ENCODE measurements at places on chromosomes 7 and 10. TPM values are rescaled to one million over a fixed set of nuclear protein-coding genes. Genes with fewer than 3 reads are reported as not detected.

GRCh38 chr10:96130326-96130995, 364 bp downstream of the ZNF518A start:
- peak overlapping the region; percentile 97 for H3K27ac ChIP-seq
- peaks cover 10% of the 10 kb centered on the region for H3K36me3 ChIP-seq
- peaks cover 5% of the 10 kb centered on the region for H3K27me3 ChIP-seq
- H3K4me1 ChIP-seq = peaks cover 4% of the 10 kb centered on the region
- peak overlapping the region; percentile 59 for H3K4me3 ChIP-seq

DNA sequence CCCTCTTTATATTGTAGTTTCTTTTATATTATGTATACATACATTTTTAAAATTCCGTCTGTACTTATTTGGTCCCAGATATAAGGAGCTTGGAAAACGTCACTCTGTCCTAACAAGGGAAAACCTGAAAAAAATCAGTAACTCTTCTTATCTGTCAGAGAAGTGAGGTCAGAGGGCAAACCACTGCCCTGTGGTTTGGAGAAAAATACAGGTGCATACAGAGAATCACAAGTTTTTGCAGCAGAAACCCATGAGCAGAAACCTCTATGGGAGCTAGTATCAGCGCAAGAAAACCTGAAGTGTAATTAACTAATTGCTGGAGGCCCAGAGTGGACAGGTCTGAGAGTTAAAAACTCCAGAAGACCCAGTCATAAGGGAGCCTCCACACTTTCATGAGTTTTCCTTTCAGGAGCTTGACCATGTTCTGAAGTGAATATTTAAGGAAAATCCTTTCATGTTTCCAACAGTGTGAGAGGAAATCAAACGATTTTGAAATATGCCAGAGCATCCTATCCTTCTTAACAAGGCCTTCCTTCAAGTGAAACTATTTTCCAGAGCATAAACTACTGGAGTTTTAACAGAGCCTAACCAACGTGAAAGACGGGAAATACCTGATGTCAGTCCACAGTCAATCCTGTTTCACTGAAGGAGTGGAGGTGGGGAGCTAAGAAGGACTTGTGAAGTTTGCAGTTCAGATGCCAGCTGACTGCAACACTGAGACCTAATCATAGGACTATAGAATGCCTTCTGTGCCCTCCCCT, 290.8 kb upstream of the BMPER start:
- no peaks in the 10 kb centered on the region for H3K4me1 ChIP-seq
- no peaks in the 10 kb centered on the region for H3K27me3 ChIP-seq
- no peak for DNase-seq
- H3K4me3 ChIP-seq = no peak overlapping the region

The NUTM2B gene
- 0.75 TPM for total RNA-seq

DNA sequence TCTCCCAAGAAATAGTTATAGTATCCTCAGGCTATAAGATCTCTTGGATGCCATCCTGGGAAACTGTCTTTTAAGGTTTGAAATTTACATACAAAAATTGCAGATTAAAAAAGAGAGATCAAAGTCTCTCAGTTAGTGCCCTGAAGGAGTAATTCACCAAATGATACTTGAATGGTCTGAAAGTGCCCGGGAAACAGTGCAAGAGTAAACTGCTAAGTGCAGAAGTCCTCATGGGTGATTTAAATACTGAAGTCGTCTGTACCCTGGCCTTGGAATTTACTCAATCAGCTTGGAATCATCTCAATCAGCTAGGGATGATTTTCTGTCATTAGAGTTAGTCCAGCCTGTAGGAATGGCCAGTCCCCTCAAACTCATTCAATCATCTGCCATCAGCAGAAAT, 155.3 kb downstream of the GLI3 start:
- peaks cover 5% of the 10 kb centered on the region for H3K4me1 ChIP-seq
- no peaks in the 10 kb centered on the region for H3K27me3 ChIP-seq
- DNase-seq = no peak

GRCh38 chr10:12589291-12589690, 239.9 kb downstream of the CAMK1D start:
- peaks cover 15% of the 10 kb centered on the region for H3K4me1 ChIP-seq
- H3K4me3 ChIP-seq = no peak overlapping the region
- H3K36me3 ChIP-seq = no peaks in the 10 kb centered on the region
- no peak overlapping the region for H3K27ac ChIP-seq

GRCh38 chr10:131211146-131211545, 100.4 kb downstream of the TCERG1L start:
- no peaks in the 10 kb centered on the region for H3K36me3 ChIP-seq
- H3K27ac ChIP-seq = no peak overlapping the region
- DNase-seq = no peak
- no peaks in the 10 kb centered on the region for H3K4me1 ChIP-seq
- peaks cover 5% of the 10 kb centered on the region for H3K27me3 ChIP-seq

The PCBD1 gene
- 66.5 TPM for total RNA-seq

DNA sequence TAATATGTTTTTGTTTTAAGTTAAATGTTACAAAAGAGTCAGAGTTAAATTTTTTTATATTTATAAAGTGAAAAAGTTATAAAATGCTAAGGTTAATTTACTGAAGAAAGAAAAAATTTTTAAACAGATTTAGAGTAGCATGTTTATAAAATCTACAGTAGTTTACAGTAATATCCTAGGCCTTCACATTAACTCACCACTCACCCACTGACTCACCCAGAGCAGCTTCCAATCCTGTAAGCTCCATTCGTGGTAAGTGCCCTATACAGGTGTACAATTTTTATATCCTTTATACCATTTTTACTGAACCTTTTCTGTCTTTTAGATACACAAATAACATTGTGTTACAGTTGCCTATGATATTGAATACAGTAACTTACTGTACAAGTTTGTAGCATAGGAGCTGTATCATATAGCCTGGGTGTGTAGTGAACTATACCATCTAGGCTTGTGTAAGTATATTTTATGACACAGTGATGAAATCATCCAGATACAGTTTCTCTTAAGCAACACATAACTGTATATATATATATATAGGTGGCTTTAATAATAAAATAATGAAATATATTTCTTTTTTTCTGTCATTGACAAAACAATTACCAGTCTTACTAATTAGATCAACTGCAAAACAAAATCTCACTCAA, 79.6 kb downstream of the PTEN start:
- H3K4me1 ChIP-seq = no peaks in the 10 kb centered on the region
- H3K27ac ChIP-seq = no peak overlapping the region
- no peaks in the 10 kb centered on the region for H3K27me3 ChIP-seq

DNA sequence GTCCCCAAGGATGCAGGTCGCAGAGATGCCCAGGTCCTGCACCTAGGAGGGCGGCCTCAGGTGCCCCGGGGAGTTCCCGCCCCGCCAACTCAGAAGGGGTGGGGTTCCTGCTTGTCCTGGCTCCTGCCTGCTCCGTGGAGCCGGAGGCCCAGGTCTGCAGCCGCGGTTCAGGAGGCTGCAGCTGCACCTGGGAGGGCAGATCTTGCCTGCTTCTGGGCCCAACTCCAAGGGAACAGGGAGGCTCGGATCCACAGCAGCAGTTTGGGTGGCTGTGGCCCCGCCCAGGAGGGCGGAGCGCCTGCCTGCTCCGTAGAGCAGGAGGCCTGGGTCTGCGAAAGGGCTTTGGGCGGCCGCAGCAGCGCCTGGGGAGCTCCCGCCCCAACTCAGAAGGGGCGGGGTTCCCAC, 108.2 kb upstream of the EGR2 start:
- no peaks in the 10 kb centered on the region for H3K27me3 ChIP-seq
- H3K36me3 ChIP-seq = no peaks in the 10 kb centered on the region
- no peak overlapping the region for H3K27ac ChIP-seq
- no peak overlapping the region for H3K4me3 ChIP-seq

The MYH16 gene
- total RNA-seq = not detected

- H3K27me3 ChIP-seq = no peaks in the 10 kb centered on the region
- no peak overlapping the region for H3K27ac ChIP-seq
- H3K36me3 ChIP-seq = peaks cover 65% of the 10 kb centered on the region
- H3K4me1 ChIP-seq = peaks cover 16% of the 10 kb centered on the region
Observed at GRCh38 chr7:76330261-76330660, 27.8 kb downstream of the HSPB1 start.

- peaks cover 12% of the 10 kb centered on the region for H3K36me3 ChIP-seq
- H3K27ac ChIP-seq = no peak overlapping the region
- no peaks in the 10 kb centered on the region for H3K27me3 ChIP-seq
- no peak for DNase-seq
- peaks cover 42% of the 10 kb centered on the region for H3K4me1 ChIP-seq
Observed at GRCh38 chr7:608954-609353, 89.3 kb upstream of the PDGFA start.

The ELAPOR2 gene
- total RNA-seq = 7.1 TPM

The PLEKHS1 gene
- total RNA-seq = 0.04 TPM

The SFRP4 gene
- total RNA-seq = 55.4 TPM

The PON1 gene
- 0.31 TPM for total RNA-seq

GRCh38 chr7:159115601-159116501, 28.8 kb downstream of the VIPR2 start:
- no peak for DNase-seq
- no peak overlapping the region for H3K27ac ChIP-seq
- H3K36me3 ChIP-seq = no peaks in the 10 kb centered on the region
- H3K4me1 ChIP-seq = peaks cover 37% of the 10 kb centered on the region
- no peak overlapping the region for H3K4me3 ChIP-seq

DNA sequence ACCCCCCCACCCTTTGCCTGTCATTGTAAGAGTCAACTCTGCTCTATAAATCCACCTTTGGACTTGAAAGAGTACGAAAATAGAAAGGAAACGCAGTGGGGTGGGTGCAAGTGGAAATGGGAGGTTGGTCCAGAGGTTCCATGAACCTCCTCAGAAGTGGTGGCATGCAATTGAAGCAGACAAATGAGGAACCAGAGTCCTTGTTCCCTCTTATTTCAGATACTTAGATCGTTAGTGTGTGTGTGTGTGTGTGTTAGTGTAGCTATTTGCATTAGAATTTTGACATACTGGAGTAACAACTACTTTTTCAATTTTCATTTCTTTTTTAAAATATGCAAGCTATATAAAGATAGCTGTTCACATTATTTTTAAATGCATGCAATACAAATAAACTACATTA, 18.1 kb upstream of the TFAM start:
- H3K27me3 ChIP-seq = no peaks in the 10 kb centered on the region
- peaks cover 2% of the 10 kb centered on the region for H3K36me3 ChIP-seq
- no peak for DNase-seq
- no peak overlapping the region for H3K4me3 ChIP-seq

- H3K4me3 ChIP-seq = no peak overlapping the region
- H3K4me1 ChIP-seq = peaks cover 2% of the 10 kb centered on the region
- H3K27ac ChIP-seq = no peak overlapping the region
Observed at GRCh38 chr10:110733218-110733952, 89.2 kb downstream of the RBM20 start.

- H3K36me3 ChIP-seq = no peaks in the 10 kb centered on the region
- H3K27ac ChIP-seq = no peak overlapping the region
- no peaks in the 10 kb centered on the region for H3K4me1 ChIP-seq
- no peak overlapping the region for H3K4me3 ChIP-seq
Observed at GRCh38 chr10:125565046-125565445, 117.9 kb downstream of the TEX36 start.

GRCh38 chr7:43572516-43573049, 10.3 kb upstream of the STK17A start:
- peak; percentile 72 for DNase-seq
- no peak overlapping the region for H3K27ac ChIP-seq
- H3K27me3 ChIP-seq = no peaks in the 10 kb centered on the region
- H3K36me3 ChIP-seq = no peaks in the 10 kb centered on the region
- no peaks in the 10 kb centered on the region for H3K4me1 ChIP-seq

The PRSS1 gene
- total RNA-seq = not detected

GRCh38 chr7:110650328-110650727, 440.6 kb upstream of the LRRN3 start:
- no peaks in the 10 kb centered on the region for H3K4me1 ChIP-seq
- no peak for DNase-seq
- no peaks in the 10 kb centered on the region for H3K36me3 ChIP-seq
- H3K27me3 ChIP-seq = no peaks in the 10 kb centered on the region
- H3K27ac ChIP-seq = no peak overlapping the region

DNA sequence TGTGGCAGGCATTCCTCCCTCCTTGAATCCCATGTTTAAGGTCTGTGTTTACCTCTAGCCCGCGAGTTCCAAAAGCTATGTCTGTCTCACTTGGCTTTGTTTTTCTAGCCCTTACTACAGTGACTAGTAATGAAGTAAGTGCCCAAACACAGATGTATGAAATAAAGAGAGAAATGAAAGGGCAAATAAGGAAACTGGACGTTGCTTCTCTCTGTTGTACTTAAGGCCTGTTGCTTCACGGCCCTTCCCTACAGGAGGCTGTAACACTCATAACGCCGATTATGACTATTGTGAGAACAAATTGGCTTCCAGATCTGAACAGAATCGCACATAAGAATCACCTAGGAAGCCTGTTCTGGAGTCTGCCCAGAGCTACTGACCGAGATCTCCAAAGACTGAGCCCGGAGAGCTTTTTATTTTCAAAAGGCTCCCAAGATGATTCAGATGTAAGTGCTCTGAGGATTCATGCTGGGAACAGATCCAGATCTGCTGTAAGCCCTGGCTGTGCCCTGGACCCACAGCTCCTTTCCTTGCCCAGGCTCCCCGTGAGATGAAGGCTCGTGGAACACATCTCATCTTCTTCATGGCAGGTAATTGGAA, 432.6 kb downstream of the SDK1 start:
- H3K27me3 ChIP-seq = no peaks in the 10 kb centered on the region
- H3K4me3 ChIP-seq = no peak overlapping the region
- H3K4me1 ChIP-seq = peaks cover 4% of the 10 kb centered on the region

The VSTM4 gene
- 39.5 TPM for total RNA-seq

The SPDYE3 gene
- not detected for total RNA-seq

GRCh38 chr7:96178581-96178980, 143.3 kb downstream of the SLC25A13 start:
- H3K27ac ChIP-seq = no peak overlapping the region
- H3K36me3 ChIP-seq = peaks cover 13% of the 10 kb centered on the region
- no peak overlapping the region for H3K4me3 ChIP-seq
- no peaks in the 10 kb centered on the region for H3K27me3 ChIP-seq

DNA sequence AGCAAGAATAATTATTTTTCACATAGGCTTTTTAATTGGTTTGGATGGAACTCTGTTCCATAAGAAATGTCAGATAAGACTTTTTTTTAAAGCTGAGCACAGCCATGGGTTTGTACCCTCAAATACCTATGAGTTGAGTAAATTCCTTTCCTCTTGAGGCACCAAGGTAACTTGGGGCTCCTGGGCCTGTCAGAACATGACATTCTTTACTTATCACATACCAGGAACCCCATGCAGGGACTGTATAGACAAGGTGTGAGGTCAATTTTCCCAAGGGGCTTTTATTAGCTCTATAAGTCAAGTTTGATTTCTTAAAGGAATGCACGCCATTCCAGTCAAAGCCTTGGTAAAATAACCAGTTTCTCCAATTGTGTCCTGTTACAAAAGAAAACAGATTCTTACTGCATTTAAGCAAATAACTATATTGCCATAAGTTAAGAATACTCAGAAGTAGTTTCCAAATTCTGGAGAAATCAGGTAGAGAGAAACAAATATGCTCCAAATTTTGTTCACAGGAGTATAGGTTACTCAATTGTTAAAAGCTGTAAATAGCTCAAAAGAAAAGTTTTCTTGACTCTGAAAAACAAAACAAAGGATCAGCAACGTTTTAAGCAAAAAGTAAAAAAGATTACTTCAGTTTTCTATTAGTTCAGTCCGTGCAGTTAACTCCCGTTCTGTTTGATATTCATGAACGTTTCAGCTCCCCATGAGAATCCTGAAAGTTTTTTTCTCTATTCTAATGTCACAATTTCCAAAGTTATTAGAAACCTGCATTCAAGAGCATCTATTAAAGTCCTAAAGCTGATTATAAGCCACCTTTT, 167.5 kb upstream of the NAMPT start:
- no peaks in the 10 kb centered on the region for H3K27me3 ChIP-seq
- H3K36me3 ChIP-seq = no peaks in the 10 kb centered on the region
